Inflammatory macrophage treated with lipopolysaccharide for 4 hours (primary cell): ENCODE measurements at places on chromosomes 7 and 10.

DNA sequence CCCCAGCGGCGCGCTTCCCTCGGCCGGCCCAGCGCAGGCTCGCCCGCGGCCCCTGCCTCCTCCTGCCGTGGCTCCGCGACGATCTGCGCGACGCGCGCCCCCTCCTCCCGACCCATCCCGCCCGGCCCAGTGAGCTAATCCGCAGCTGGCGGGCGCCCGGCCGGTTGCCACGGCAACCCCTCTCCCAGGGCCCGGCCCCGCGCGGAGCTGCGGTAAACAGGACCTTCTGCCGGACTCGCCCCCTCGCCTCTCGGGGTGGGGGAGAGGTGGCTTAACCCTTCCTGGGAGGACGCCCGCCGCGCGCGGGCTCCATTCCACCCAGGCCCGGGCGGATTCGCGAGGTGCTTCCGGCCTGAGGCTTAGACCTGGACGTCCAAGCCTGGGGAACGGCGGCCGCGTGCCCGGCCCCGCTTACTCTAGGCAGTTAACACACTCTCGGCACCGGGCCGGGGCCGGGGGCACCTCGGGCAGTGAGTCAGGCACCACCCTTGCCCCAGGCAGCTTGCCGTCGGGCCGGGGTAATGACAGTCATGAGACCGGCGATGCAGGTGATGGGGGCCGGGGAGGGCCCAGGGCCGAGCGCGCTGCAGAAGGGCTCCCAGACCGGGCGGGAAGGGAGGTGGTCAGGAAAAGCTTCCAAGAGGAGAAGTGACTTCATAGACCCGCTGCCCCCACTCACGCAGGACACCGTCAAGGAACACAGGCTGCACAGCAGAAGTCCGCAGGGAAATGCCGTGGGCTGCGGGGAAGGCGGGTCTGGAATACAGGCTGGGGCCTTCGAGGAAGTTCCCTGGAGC lies at the start of gene DENND2A:
TSS of gene DENND2A (minus strand) at position 87 of the 797 bp plus-strand sequence. CDS start 38,416 bp downstream, outside the sequence.
- DNase-seq: no peak

- DNase-seq: no peak
These were observed 177.4 kb downstream of the ELFN1 start for GRCh38 chr7:1847260-1848001.

GRCh38 chr10:6300106-6300783 lies 97.5 kb downstream of the PFKFB3 start:
- peak; percentile 74 for DNase-seq

GRCh38 chr10:93760490-93760889 lies 2.8 kb downstream of the LGI1 start:
- no peak for DNase-seq

DNA sequence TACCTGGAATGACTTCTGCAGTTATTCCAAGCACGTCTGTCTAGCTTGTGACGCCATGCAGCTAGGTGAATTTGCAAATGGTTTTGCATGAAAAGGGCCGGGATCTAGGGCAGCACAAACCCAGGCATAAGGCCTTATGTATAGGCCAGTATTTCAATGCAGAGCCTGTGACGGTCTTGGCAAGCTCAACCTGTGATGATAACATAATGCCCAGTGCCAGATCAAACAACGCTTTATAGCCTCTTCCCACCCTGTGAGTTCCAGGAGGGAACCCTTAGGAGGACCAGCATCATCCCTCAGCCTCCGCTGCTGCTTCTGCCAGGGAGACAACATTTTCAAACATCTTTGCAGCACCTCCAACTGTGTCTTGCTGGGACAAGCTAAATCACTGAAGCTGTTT lies 390.7 kb downstream of the INHBA start:
- DNase-seq: no peak

GRCh38 chr10:13268841-13269240 lies 31.0 kb downstream of the PHYH start:
- DNase-seq: no peak

DNA sequence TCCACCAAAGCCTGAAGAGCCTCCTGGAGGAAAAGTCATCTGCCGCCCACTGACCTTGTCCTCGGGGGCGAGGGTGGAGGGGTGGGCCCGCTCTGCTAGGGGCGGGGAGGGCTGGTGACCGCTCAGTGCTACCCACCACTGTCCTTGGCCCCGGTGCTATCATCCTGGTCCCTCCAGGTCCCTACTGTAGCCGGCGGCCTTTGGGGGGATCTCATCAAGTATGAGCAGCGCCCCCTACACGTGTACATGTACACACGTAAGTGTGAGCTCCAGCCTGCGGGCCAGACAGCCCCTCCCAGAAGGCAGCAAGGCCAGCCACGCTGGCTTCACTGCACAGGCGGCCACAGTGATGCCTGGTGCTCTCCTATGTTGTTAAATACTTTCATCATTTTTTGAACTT lies 19.6 kb downstream of the TTYH3 start:
- DNase-seq: no peak

GRCh38 chr7:69803699-69804516 lies 205.6 kb downstream of the AUTS2 start:
- no peak for DNase-seq

- no peak for DNase-seq
These were observed 116.6 kb downstream of the NRP1 start for GRCh38 chr10:33217854-33218253.

DNA sequence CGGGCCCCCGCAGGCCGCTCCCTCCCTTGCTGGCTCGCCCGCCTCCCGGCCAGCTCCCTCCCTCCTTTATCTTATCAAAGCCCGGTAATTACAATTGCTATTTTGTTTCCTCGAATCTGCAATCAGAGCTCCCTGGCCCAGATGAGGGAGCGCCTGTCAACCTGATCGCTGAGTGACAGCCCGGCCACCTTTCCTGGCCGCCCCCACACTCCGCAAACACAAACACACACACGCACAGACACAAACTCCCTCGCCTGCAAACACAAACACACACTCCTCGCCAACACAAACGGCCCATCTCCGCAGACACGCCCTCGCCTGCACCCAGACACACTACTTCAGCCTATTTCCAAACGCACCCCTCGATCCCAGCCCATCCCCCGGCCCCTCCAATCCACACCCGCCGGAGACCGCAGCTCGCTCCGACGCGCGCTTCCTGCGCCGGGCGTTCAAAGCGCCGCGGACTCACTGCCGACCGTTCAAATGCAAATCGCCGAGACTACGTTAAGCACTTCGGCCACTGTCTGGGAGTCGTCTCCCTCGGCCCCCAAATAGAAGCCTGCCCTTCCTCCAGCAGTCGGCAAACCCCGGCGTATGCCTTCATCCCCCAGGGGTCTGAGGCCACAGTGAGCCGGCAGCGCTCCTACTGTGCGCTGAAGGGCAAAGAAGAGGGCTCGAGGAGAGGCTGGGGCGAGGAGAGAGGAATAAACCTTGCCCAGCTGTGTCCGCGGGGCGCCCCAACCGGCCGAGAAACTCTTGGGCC lies 3.0 kb upstream of the FGF8 start:
- DNase-seq: peak; percentile 28

DNA sequence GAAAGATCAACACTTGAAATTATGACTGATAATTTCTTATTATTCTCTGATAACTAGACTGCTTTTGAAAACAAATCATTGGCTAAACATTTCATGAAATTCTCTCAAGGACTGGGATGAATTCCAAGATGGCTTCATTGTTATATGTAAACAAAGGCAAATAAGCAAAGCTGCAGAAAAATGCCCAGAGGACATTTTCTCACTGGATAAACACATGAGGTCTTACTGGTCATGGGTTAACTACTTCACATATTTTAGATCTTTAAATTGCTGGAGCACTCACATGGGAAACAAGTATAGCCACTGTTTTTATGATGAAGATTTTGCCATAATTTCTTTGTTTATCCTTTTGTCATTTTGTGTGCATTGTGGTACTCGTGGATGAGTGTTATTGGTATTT lies 239.1 kb downstream of the PHF14 start:
- DNase-seq: no peak

GRCh38 chr7:45177801-45178200 lies 20.2 kb downstream of the RAMP3 start:
- DNase-seq: no peak

GRCh38 chr7:7897509-7897908 lies 71.1 kb upstream of the GLCCI1 start:
- no peak for DNase-seq
